ENCODE measurements at places on chromosomes 12 and 14.

DNA sequence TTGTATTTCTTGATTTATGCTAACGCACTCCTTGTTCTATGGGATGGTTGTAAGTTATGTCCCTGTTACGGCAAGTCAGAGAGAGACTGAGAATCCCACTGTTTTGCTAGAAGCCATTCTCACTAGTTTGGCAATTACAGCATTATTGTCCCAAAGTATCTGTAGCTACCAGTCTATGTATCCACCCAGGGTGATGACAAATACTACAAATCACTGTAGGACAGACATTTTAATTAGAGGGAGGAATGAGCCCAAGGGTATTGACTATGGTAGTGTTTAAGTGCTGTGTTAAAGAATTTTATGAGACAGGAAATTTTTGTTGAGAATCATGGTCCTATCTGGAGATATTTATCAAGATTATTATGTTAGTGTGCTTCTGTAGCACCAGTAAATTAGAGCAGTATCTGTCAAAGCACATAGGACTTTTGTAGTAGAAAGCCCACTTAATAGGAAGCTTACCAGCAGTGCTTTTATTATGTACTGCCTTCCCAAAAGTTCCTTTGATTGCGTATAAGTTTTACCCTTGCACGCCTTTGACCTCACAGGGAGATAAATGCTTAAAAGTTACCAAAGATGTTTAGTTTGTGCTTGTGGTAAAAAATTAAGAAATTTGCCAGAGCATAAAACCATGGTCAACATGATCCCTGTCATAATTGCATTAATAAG lies 10.7 kb downstream of the PRKCH start:
- no peak for DNase-seq

GRCh38 chr14:100900837-100901390 lies 2.6 kb downstream of the RTL1 start:
- DNase-seq = peak; percentile 58

DNA sequence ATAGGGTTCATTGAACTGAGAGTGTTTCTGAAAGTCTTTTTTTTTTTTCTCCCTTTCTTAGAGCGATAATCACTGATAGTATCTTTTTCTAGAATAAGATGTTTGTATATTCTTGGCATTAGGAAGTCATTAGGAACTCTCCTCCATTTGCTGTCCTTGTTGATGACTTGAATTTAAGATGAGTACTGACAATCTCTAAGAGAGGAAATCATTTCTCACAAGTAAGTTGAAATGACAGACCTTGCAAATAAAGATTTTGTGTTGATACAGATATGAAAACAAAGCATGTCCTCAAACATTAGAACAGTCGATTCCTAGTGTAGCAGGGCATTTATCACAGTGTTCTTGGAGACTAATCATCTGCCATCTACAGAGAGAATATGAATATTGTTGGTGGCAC lies 458.4 kb upstream of the SYT1 start:
- no peak for DNase-seq

GRCh38 chr12:22974865-22975264 lies 349.9 kb downstream of the ETNK1 start:
- no peak for DNase-seq

- no peak for DNase-seq
Measured at GRCh38 chr12:76863005-76863670, 15.7 kb downstream of the CSRP2 start.

- no peak for DNase-seq
Measured at GRCh38 chr12:66964629-66965028, 285.8 kb upstream of the GRIP1 start.

DNA sequence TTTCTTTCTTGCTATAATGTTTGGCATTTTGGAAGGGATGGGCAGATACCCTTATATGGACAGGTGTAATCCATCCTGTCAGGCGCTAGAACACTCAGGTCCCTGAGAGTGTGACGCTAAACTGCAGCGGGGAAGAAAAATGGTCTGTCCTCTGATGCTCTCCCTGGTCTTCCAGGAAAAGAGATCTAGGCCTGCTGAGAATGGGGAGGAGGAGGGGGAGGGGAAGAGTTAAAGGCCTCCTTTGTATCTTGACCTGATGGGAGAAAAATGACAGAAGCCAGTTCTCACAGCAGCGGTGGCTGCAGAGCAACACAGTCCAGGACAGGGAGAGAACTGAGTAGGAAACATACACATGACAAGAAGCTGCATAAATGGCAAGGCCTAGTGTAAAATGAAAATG lies 61.1 kb downstream of the RPS6KA5 start:
- no peak for DNase-seq

DNA sequence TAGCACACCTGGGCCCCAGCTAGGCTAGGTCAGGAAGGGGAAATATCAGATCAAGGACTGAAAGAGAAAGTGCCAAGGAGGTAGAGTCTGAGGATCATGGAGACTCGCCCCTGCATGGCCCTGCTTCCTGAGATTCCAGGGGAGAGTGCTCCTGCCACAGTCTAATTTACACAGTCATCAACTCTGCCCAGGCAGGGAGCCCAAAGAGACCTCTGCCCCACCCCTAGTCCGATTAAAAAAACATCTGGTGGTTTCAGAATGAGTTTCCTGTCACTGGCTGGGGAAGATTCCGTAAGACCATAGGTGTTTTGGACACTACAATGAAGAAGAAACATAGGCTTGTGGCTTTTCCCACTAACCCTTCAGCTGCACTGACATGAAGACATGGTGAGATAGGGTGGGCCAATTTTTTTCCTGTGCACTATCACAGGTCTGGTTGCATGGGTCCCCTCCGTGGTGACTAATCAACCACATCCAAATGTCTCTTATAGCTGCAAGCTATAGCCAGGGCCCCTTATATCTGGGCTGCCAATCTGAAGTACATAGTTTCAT lies 31.5 kb upstream of the GZMB start:
- no peak for DNase-seq

- DNase-seq = no peak
Measured at GRCh38 chr14:104297721-104298401, 159.5 kb downstream of the KIF26A start.

DNA sequence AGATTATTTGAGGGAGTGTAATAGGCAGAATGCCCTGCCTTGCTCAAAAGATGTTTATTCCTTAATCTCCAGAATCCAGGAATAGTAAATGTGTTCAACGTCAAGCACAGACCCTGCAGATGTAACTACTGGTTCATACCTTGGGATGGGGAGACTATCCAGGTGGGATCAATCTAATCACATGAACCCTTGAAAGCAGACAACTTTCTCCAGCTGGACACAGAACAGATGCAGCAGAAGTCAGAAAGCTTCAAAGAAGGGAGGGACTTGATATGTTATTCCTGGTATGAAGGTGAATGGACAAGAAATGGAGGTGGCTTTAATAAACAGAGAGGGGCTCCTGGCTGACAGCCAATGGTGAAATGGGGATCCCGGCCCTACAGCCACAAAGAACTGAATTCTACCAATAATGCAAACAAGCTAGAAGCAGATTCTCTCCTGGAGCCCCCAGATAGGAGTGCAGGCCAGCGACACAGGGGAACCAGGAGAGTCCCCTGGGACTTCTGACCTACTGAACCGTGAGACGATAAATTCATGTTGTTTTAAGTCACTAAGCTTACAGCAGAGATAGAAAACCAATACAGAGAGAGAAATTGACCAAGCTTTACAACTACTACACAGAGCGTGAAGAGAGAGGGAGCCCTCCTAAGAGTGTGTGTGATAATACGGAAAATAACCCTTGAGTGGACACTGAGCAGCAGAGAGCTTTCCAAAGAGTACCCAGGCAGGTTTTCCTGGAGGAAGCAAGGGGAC lies 133.5 kb upstream of the TMEM132C start:
- DNase-seq = peak; percentile 63

DNA sequence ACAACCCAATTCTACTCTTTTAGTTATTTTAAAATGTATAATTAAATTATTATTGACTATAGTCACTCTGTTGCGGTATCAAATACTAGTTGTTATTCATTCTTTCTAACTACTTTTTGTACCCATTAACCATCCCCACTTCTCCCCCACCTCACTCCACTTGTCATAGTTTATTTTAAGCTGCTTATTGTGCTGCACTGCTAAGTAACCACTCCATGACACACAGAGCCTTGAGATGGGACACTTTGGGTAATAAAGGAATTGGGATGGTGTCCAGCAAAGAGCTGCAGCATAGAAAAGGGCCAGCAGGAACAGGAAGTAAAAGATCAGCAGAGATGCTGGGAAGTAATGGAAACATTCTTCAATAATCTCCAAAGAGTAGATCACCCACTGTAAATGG lies 123.0 kb downstream of the RPS29 start:
- no peak for DNase-seq

- DNase-seq = no peak
Measured at GRCh38 chr14:78638926-78639325, 468.8 kb downstream of the NRXN3 start.

GRCh38 chr12:40215982-40216381 lies 8.8 kb upstream of the LRRK2 start:
- DNase-seq = no peak

DNA sequence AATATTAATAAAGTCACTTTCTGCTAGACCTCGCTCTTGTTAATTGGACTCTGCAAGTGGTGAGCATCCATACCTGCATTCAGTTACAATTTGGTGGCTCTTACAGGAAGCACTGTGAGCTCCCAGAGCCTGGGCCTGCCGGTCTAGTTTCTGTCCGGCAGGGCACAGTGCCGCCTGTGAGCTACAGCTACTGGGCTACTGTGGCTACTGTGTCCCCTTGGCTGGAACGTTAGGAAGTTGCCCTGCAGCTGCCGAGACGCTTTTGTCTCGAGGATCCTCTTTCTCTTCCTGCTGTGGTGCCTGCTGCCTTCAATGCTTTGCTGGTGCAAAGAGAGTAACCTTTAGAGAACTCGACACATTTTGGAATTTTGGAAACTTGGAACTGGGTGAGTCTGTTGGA lies 44.6 kb upstream of the PTGDR start:
- no peak for DNase-seq

- DNase-seq = no peak
Measured at GRCh38 chr14:35689000-35689460, 120.1 kb downstream of the RALGAPA1 start.

GRCh38 chr12:114931025-114931424 lies 247.1 kb upstream of the TBX3 start:
- no peak for DNase-seq

GRCh38 chr12:6080149-6081045 lies 44.1 kb downstream of the VWF start:
- DNase-seq = no peak

GRCh38 chr14:22561661-22562579 lies 27.1 kb downstream of the DAD1 start:
- DNase-seq = no peak

- DNase-seq = no peak
Measured at GRCh38 chr14:64463195-64463594, 2.1 kb upstream of the AKAP5 start.

- peak; percentile 19 for DNase-seq
Measured at GRCh38 chr12:52171950-52172512, 19.8 kb downstream of the KRT80 start.

- DNase-seq = no peak
Measured at GRCh38 chr14:31232081-31232480, 24.5 kb upstream of the HECTD1 start.

- no peak for DNase-seq
Measured at GRCh38 chr12:80033448-80033847, 65.9 kb upstream of the OTOGL start.

DNA sequence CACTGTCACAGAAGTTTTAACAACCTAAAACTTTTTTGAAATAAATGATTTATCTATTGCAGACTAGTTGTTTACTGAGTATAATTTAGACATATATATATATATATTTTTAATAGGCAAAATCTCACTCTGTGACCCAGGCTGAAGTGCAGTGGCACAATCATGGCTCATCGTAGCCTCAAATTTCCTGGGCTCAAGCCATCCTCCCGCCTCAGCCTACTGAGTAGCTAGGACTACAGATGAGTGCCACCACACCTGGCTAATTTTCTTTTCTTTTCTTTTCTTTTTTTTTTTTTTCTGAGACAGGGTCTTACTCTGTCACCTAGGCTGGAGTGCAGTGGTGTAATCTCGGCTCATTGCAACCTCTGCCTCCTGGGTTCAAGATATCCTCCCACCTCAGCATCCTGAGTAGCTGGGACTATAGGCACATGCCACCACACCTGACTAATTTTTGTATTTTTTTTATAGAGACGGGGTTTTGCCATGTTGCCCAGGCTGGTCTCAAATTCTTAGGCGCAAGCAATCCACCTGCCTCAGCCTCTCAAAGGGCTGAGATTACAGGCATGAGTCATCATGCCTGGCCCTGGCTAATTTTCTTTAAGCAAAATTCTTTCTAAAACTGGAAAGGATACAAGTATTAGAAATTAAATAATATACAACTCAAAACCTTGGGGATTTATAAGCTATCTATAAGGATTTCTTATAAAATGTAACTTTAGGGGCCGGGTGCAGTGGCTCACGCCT lies 23.1 kb downstream of the EEA1 start:
- no peak for DNase-seq

DNA sequence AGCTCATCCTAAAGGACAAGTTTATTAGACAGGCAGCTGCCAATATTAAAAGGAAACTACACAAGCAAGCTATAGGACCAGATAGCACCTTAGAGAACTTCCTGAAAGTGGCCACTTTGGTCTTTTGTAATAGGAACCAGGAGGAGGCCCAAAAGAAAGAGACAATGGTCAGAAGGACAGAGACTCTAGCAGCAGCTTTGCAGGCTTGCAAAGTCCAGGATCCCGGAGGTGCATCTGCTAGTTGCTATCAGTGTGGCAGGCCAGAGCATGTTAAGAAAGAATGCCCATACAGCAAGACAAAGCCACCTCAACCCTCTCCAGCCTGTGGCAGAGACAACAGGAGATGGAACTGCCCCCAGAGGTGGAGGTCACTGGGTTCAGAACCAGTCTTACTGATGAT lies 23.4 kb downstream of the APOBEC1 start:
- DNase-seq = no peak

DNA sequence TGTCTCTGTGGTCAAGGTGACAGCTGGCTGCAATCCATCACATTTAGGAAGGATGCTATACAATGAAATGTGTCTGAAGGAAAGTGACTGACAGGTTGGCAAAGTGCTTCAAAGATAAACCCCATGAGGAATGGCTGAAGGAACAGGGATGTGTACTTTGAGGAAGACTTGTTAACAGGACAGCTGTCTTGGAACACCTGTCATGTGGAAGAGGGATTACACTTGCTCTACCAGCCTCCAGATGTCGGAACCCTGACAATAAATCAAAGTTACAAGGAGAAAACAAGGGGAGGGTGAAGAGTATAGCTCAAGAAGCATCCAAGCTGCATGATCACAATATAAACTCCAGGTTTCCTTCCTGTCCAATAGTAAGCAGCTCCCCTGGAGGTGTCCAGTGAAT lies 147.8 kb upstream of the TMCC3 start:
- no peak for DNase-seq

GRCh38 chr12:12926571-12927071 lies 25.3 kb downstream of the GPRC5D start:
- no peak for DNase-seq

- DNase-seq = no peak
Measured at GRCh38 chr14:61696753-61697318, 1.5 kb downstream of the HIF1A start.

GRCh38 chr14:88386256-88386794 lies 868 bp downstream of the SPATA7 start:
- no peak for DNase-seq

DNA sequence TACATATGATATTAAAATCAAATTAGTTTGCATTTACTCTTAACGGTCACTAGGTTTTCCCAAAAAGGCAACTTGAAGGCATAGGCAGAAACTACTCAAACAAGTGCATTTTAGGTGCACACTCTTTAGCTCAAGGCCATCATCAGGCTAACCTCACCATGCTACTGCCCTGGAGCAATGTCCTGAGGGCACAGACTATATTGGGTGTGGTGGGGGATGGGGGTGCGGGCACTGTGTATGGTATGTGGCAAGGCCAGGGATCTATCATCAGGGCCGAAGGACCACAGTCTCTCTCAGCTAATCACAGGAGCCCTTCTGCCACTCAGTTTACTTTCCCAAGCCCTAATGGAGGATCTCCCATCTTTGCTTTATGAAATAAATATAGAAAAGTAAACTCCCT lies 51.9 kb downstream of the SH2B3 start:
- DNase-seq = no peak
